ENCODE measurements at places on chromosomes 13 and 19.

- DNase-seq, result no peak
These were observed 2.3 kb downstream of the OR7C2 start for GRCh38 chr19:14943601-14944000.

DNA sequence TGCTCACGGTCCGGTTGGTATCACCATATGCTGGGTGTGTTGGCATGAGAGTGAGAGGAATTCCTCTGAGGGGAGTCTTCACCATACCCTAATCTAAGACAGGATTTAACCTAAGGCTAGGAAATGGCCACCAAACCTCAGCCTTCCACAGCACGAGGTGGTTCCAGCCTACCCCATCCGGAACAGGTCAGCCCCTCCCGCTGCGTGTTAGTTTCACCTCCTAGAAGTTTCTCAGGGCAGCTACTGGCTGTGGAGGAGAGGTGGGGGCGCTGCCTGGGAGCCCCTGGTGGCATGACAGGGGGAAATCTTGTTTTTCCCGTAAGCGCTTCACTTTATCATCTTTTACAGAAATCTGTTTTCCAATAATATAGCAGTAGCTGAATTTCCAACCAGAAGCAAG, 55.1 kb downstream of the RGCC start:
- DNase-seq, result no peak

DNA sequence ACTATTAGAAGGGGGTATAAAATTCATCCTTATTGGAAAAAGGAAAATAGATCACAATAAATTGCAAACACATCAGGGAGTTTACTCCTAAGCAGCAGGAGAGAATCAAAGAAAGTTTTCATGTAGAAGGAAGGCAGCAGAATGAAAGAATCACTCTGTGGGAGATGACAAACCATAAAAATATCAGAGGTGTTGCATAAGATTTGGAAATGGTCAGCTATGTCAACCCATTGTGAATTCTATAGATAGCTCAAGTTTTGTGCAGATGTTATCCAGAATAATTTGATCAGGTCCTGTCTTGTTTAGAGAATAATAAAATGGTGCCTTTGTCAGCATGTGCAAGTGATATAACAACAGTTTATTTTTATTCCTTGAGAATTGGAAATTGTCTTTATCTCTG, 622.4 kb downstream of the DCT start:
- DNase-seq, result no peak

DNA sequence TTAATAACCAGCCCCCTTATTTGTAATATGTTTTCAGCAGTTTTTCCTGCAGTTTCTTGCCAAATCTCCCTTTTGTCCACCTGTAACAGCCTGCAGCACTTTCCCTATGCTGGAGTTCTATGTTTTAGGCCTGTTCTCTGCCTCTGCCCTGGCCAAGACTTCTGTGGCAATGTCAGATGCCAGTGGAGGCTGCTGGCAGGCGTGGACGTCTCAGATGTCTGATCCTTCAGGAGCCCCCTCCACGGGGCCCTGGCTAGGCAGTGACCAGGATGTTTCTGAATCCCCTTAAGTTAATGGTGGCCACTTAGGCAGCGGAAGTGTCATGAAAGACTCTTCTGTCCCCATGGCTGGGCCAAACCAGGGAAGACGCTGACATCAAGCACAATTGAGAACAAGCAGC, 40.8 kb downstream of the SIPA1L3 start:
- no peak for DNase-seq

DNA sequence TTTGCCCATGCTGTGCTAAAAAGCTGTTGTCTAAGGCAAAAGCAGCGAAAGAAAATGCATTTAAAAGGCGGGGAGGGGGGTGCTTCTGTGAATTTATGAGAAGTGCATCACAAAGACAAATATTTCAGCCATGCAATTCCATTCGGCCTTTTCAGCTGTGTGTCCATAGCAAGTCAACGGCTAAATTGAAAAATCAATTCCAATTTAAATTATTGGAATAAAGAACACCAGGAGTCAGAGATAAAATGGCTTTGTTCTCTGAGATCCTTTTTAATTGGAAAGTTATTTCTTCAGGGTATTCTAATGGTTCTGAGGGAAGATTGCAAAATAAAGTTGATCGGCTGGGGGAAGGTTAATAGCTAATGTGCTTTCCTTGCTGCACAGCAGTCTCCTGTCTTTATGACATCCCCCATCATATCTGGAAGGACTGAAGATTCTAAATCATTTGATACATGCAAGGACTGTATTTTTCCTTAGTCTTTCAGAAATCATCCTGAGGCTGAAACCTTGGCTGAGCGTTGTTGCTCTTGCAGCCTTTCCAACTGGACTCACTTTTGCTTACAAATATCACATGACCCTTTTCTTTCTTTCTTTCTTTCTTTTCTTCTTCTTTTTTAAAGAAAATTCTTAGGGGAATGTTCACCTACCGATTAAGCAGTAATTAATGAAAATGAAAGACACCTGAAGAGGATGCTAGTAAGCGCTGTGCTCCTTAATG, 647.1 kb downstream of the DACH1 start:
- DNase-seq, result no peak

DNA sequence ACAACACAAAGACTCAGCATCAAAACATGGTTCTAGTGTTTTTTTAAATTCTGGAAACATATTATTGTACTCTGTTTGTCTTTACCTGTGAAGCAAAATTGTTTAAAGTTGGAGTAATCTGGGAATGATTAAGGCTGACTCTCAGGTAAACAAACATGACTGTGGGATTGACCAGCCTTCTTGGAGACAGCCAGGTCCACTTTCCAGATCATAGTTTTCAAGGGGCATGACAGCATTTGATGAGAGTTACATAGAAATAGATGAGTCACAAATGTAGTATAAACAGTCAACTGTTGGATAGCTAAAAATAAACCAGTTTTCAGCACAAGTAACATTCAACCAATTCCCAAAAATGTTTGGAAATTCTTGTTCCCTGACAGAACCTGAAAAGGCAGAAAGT, 1680.9 kb downstream of the OLFM4 start:
- DNase-seq, result no peak

DNA sequence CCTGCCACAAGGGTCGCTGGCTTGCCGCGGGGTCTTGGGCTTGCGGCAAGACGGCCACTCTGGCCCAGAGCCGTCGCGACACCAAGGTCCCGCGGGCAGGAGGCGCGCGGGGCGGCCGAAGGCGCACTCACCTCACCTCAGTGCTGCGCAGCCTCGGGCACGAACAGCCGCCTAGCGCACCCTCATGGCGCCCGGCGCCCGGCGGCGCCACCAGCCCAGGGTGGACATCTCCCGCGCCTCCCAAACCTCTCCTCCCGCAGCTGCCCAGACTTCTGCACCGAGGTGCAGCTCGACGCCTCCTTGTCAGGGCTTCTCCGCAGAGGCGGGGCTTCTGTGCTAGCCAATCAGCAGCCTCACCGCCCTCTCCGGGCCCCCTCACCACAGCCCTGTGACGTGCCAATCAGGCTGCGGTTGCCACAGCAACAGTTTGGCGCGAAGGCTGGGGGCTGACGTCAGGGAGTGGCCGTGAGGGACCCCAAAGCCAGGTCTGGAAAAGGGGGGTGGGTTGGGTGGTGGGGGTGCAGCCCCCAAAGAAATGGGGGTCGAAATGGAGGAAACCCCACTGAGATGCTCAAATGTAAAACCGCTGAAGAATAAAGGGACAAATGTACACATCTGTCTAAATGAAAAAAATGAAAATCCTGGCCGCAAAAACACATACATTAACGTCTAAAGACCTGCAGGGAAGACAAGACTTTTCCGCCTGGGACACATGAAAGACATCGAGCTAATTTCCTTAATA, at the start of the genes PEG3 and ZIM2:
TSS of gene PEG3 (minus strand) at position 276 of the 742 bp plus-strand sequence. CDS start 16,071 bp downstream, outside the sequence.
TSS of gene ZIM2 (minus strand) at position 276 of the 742 bp plus-strand sequence. CDS start 16,449 bp downstream, outside the sequence.
- no peak for DNase-seq

- no peak for DNase-seq
These were observed 3.9 kb downstream of the PPM1N start for GRCh38 chr19:45502111-45502510.
